Cardiac muscle cell (in vitro differentiated cells and primary cell): ENCODE measurements at places on chromosomes 6 and 20. TPM values are rescaled to one million over a fixed set of nuclear protein-coding genes. Genes with fewer than 3 reads are reported as not detected.
A peak's percentile ranks its signal among the peaks of the same experiment; 100 is the strongest.

GRCh38 chr6:143427109-143427817 lies 23.2 kb downstream of the ADAT2 start:
- DNase-seq, result peak; percentile 86
- no peaks in the 10 kb centered on the region for H3K36me3 ChIP-seq
- no peaks in the 10 kb centered on the region for H3K27me3 ChIP-seq

GRCh38 chr6:11012976-11013720 lies 31.0 kb downstream of the ELOVL2 start:
- DNase-seq, result no peak
- no peaks in the 10 kb centered on the region for H3K27me3 ChIP-seq
- H3K4me1 ChIP-seq, result peaks cover 9% of the 10 kb centered on the region
- no peak overlapping the region for H3K4me3 ChIP-seq

Gene CPNE5
- total RNA-seq, result 29.2 and 52.1 TPM in 2 replicates

GRCh38 chr20:49710971-49711666 lies 2.6 kb downstream of the B4GALT5 start:
- peaks cover 12% of the 10 kb centered on the region for H3K4me1 ChIP-seq
- no peak overlapping the region for H3K27ac ChIP-seq
- H3K27me3 ChIP-seq, result no peaks in the 10 kb centered on the region

GRCh38 chr6:142485256-142485655 lies 183.4 kb downstream of the ADGRG6 start:
- H3K36me3 ChIP-seq, result no peaks in the 10 kb centered on the region
- H3K4me1 ChIP-seq, result peaks cover 5% of the 10 kb centered on the region
- no peak overlapping the region for H3K4me3 ChIP-seq
- no peaks in the 10 kb centered on the region for H3K27me3 ChIP-seq
- H3K27ac ChIP-seq, result no peak overlapping the region
- DNase-seq, result peak; percentile 9

Gene BNIP5
- 0.12 TPM in 1 of 2 replicates, not detected in the other for total RNA-seq

Gene ZSWIM3
- 7.4 and 8.0 TPM in 2 replicates for total RNA-seq

DNA sequence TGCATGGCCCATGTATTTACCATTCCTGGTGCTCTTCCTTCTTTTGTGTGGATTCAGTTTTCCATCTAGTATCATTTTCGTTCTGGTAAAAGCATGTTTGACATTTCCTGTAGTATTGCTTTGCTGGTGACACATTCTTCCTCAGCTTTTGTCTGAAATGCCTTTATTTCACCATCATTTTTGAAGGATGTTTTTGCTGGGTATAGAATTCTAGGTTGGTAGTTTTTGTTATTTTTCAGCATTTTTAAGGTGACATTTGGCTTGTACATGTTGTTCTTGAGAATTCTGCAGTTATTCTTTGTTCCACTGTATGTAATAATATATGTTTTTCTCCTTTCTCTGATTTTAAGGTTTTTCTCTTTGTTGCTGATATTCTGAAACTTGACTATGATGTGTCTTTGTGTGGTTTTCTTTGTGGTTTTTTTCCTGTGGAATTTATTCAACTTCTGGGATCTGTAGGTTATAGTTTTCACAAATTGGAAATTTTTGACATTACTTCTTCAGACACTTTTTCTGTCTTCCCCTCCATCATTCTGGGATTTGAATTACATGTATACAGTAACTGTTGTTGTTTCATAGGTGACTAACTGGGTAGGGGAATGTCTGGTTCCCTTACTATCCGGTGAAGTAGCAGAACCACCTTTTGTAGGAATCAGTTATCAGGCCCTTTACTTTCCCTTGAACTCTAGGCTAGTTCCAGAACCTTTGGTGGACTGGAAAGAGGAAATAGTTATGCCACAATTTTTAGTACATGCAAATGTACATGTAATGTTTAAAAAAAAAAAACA lies 30.2 kb downstream of the SNX9 start:
- no peaks in the 10 kb centered on the region for H3K27me3 ChIP-seq
- no peak for DNase-seq
- no peaks in the 10 kb centered on the region for H3K36me3 ChIP-seq
- H3K4me3 ChIP-seq, result no peak overlapping the region

GRCh38 chr6:158220786-158221442 lies 52.8 kb downstream of the GTF2H5 start:
- no peaks in the 10 kb centered on the region for H3K4me1 ChIP-seq
- H3K27me3 ChIP-seq, result no peaks in the 10 kb centered on the region
- DNase-seq, result peak; percentile 83
- no peak overlapping the region for H3K4me3 ChIP-seq
- no peaks in the 10 kb centered on the region for H3K36me3 ChIP-seq

GRCh38 chr6:132888701-132889100 lies 74.3 kb downstream of the RPS12 start:
- no peaks in the 10 kb centered on the region for H3K36me3 ChIP-seq
- H3K4me3 ChIP-seq, result no peak overlapping the region
- H3K27me3 ChIP-seq, result no peaks in the 10 kb centered on the region
- no peak overlapping the region for H3K27ac ChIP-seq
- no peaks in the 10 kb centered on the region for H3K4me1 ChIP-seq

GRCh38 chr6:11491596-11492463 lies 45.7 kb upstream of the TMEM170B start:
- no peak overlapping the region for H3K4me3 ChIP-seq
- H3K27me3 ChIP-seq, result no peaks in the 10 kb centered on the region
- H3K4me1 ChIP-seq, result peaks cover 5% of the 10 kb centered on the region
- no peak overlapping the region for H3K27ac ChIP-seq
- DNase-seq, result no peak

GRCh38 chr20:44643596-44644229 lies 7.8 kb downstream of the ADA start:
- H3K27ac ChIP-seq, result no peak overlapping the region
- DNase-seq, result peak; percentile 41
- H3K4me3 ChIP-seq, result no peak overlapping the region
- no peaks in the 10 kb centered on the region for H3K27me3 ChIP-seq
- no peaks in the 10 kb centered on the region for H3K36me3 ChIP-seq
- H3K4me1 ChIP-seq, result peaks cover 13% of the 10 kb centered on the region

DNA sequence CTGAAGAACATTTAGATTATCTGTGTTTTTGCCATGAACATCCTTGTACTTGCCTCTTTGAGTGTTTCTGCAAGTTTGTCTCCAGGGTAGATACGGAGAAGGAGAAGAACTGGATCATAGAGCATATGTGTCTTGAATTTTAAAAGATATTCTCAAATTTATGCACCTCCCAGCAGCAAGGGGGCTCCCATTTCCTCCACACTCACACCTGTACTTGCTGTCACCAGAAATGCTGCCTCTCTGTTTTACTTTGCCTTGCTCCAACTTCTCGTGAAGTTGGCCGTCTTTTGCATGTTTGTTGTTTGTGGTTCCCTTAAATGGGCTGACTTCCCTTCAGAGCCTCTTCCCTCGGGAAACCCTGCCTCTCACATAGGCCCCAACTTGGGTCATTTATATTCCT lies 171.0 kb downstream of the TFAP2C start:
- H3K4me3 ChIP-seq, result no peak overlapping the region
- no peak for DNase-seq
- H3K36me3 ChIP-seq, result no peaks in the 10 kb centered on the region
- no peaks in the 10 kb centered on the region for H3K27me3 ChIP-seq
- H3K27ac ChIP-seq, result no peak overlapping the region
- H3K4me1 ChIP-seq, result no peaks in the 10 kb centered on the region

DNA sequence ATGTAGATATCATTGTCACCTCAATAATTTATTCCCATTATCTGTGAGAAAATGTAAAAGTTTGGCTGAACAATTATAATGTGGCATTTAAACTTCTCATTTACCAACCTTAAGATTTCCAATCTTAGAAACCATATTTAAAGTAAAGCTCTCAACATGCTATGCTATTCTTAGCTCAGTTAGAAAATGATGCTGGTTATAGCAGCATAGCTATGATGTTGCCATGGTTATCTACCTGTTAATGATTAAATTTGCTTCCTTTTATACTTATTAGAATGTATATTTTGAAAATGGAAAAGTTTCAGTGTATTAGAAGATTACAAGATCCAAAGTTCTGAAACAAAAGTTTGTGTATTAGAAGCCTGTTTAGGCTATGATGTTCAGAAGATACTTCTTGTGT lies 110.1 kb downstream of the GPR63 start:
- H3K27ac ChIP-seq, result no peak overlapping the region
- no peak for DNase-seq
- no peak overlapping the region for H3K4me3 ChIP-seq
- no peaks in the 10 kb centered on the region for H3K4me1 ChIP-seq
- no peaks in the 10 kb centered on the region for H3K27me3 ChIP-seq

Gene KHDRBS2
- 5.0 and 5.6 TPM in 2 replicates for total RNA-seq

DNA sequence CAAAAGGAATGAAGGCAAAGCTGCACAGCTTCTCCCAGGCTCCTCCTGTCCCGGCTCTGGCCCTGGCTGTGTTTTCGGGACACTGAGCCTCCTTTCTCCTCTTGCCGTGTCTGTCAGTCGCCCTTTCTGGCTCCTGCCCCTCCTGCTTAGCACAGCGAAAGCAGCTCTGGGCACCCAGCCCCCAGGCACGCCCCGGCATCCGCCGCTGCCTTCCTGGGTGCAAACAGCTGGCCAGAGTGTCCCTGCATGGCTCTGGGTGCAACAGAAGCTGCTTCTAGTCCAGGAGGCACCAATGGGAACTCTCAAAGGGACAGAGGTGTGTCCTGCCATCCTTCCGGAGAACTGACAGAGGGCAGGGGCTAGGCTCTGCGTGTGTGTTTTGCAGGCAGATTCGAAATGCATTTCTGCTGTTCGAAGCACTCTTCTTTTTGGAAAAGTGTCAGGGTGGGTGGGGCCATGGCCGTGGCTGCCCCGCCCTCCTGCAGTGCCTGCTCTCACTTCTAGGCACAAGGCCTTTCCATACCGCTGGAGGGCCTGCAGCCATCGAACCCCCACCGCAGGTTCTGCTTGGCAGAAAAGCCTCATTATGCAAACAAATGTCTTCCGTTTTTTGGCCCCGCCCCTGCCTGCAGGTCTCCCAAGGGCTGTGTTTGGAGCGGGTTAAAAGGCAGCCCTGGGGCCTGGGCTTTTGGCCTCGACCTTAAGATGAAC lies 15.5 kb downstream of the COL9A3 start:
- no peak overlapping the region for H3K27ac ChIP-seq
- H3K4me3 ChIP-seq, result no peak overlapping the region
- no peak for DNase-seq
- H3K27me3 ChIP-seq, result no peaks in the 10 kb centered on the region
- H3K4me1 ChIP-seq, result no peaks in the 10 kb centered on the region

DNA sequence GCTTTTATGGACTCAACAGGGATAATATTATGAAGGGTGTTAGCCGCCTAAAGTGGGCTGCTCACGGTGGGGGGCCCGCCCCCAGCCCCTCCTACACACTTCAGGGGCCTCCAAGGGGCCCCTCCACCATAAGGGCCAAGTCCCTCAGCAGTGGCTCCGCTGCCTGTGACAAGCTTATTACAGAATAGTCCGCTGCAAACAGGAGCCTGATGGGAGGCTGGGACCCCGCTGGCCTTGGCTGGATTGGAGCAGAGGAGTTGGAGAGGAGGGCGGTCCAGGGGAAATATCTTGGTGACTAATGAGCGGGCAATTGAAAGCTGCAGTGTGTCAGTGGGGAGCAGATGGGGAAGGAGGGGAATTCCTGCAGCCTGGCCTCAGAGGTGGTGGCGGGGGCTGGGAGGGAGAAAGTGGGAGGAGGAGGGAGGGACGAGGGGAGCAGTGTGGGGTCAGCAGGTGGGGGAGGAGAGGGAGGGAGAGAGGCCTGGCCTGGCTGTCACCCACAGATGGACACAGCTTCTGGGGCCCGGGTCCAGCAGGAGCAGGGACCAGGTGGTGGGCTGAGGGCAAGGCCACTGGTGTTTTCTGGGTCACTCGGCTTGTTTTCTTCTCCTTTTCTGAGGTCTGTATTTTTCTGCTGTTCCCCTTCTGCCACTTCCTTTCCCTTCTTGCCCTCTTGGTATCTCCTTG lies 57.6 kb upstream of the FOXP4 start:
- H3K27ac ChIP-seq, result no peak overlapping the region
- DNase-seq, result peak; percentile 79
- no peaks in the 10 kb centered on the region for H3K36me3 ChIP-seq
- peaks cover 31% of the 10 kb centered on the region for H3K4me1 ChIP-seq
- H3K4me3 ChIP-seq, result no peak overlapping the region
